C1 segment of cervical spinal cord (tissue), 14 donors: ENCODE measurements at places on chromosomes 7 and 10.
A peak's percentile ranks its signal among the peaks of the same experiment; 100 is the strongest.

GRCh38 chr10:87634311-87634710 is 25.4 kb upstream of the PAPSS2 start:
- DNase-seq: no peak

- no peak for DNase-seq
Measured at GRCh38 chr7:64951250-64951848, 39.5 kb downstream of the ZNF117 start.

- DNase-seq: peak; percentile 22
Measured at GRCh38 chr10:52779541-52780390, 7.2 kb upstream of the MBL2 start.

DNA sequence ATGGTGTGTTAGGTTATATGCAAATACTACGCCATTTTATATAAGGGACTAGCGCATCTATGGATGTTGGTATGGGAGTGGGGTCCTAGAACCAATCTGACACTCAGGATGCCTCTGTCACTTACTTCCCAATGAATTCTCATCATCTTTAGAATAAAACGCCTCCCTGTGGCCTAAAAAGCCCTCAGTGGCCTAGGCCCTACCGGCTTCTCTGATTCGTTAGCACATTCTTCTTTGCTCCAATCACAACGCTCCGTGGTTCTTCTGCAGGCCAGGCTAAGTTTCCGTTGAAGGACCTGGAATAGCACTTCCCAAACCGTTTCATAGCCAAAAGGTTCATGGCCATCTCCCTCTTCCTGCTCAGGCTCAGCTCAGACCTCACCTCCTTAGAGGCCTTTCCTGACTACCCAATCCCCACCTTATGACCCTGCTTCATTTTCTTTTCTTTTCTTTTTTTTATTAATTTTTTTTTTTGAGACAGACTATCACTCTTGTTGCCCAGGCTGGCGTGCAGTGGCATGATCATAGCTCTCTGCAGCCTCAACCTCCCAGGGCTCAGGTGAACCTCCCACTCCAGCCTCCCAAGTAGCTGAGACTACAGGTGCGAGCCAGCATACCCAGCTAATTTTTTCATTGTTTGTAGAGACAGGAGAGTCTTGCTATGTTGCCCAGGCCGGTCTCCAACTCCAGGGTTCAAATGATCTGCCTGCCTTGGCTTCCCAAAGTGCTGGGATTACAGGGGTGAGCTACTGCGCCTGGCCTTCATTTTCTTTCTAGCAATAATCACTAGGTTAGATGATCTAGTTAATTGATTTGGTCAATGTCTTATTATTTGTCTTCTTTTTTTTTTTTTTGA is 24.5 kb upstream of the YWHAG start:
- DNase-seq: no peak

- no peak for DNase-seq
Measured at GRCh38 chr7:26868841-26869495, 4.6 kb upstream of the SKAP2 start.

DNA sequence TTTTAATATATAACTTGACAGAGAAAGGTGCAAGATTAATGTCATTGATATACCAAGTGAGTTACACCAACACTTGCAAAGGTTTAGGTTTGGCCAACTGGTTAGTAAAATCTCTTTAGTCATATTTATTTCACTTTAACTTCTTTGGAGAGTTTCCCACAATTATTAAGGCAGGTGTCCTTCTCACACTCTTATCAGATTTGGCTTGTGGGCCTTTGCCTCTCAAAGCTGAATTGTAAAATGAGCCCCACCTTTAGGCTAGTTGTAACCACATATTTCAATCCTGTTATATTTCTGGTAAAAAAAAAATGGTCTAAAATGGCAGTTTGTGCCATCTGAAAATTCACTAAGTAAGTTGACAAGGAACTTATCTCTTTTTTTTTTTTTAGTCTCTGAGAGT is 26.6 kb upstream of the FOXP2 start:
- DNase-seq: no peak

GRCh38 chr7:149460493-149461277 is at the start of gene ZNF777:
ZNF777 (minus strand) TSS chr7:149461062; CDS start chr7:149456022, 5,040 bp downstream.
- peak; percentile 50 for DNase-seq

DNA sequence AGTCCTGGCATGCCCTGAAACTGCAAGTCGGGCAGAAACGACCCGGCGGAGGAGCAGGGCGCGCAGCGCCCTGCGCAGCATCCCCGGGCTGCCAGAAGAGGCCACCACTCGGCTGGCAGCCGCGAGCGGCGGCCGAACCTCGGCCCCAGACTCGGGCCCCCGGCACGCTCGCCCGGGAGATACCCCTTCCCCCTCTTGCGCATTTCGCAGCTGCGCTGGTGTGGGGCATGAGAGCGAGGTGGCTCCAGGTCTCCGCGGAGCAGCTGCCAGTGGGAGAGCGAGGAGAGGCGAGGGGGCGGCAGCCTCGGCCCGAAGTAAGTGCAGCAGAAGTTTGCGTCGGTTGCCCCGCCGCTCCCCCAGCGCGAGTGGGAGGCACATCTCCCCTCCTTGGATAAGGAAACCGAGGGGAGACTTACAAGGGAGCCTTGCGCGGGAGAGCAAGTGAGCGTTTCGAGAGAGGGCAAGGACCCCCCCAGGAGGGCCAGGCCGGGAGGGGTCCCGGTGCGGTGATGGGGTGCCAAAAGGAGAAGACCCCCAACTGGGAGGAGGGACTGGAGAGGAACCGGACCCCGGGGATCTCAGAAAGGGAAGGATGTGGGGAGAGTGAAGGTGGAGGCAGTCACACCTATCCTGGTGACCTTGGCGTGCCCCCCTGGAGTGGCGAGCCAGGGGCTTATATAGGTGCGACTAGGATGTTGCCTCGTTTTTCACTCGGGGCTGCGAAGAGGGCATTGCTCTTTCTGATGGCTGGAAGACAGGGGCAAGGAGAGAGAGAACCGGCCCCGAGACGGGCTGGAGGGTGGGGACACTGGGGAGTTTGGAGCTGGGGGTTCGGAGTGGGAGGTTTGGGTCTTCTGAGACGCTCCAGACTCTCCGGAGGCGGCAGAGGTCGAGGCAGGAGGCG is 256.3 kb downstream of the OTUD1 start:
- DNase-seq: no peak

- DNase-seq: no peak
Measured at GRCh38 chr10:129774736-129775401, 189.2 kb downstream of the EBF3 start.

- no peak for DNase-seq
Measured at GRCh38 chr7:100366411-100367250, 6.7 kb upstream of the PILRA start.

DNA sequence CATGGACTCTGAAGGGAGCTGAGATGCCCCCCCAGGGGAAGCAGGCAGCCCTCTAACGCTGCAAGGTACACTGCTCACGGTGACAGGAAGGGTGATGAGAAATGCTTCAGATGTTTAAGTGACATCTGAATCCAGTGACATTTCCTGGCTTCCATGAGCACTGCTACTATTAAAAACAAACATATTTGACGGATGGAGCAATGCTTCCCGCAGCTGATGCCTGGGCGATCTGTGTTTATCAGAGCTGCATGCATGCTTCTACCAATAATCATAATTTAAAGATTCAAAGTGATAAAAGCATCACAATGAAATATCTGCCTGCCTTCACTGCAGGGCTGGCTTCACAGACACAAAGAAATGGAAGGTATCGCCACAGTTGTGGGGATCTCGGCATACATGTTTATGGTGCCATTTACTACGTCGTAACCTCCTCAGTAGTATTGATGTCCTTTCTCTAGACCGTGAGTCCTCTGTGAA is 66.1 kb upstream of the AOAH start:
- DNase-seq: no peak

GRCh38 chr10:103104721-103105120 is 88.4 kb downstream of the NT5C2 start:
- no peak for DNase-seq

- DNase-seq: no peak
Measured at GRCh38 chr7:139566736-139567646, 43.5 kb downstream of the CLEC2L start.

- DNase-seq: no peak
Measured at GRCh38 chr10:60757420-60757895, 20.8 kb upstream of the CDK1 start.

DNA sequence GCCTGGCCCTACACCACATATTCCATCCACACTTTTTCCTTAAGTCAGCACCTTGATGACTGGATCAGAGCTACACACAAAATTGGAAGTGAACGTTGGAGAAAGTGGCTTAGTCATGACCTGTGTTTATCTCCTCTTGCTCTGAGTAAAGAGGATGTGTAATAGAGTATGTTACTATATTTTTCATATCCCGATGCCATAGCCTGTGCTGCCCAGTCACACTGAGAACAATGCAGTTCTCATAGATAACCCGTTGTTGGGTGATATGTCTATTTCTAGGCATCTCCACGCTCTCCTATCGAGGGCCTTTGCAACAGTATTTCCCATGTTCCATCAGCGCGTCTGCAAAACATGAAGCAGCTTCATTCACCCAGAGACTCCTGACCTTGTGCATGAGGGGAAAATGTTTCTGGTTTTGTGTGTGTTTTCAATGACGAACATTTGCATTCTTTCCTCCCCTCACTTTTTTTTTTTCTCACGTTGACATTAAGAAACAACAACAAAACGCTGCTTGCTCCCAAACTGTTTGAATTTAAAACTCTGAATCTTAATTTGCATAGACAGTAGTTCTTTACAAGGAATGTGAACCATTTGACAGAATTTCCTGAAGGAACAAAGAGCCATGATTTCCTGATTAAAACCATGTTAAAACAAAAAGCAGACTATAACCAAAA is 43.4 kb downstream of the GRK5 start:
- DNase-seq: no peak

- no peak for DNase-seq
Measured at GRCh38 chr10:77801474-77802161, 124.9 kb downstream of the DLG5 start.
